Stimulated activated CD4-positive, alpha-beta T cell treated with anti-CD3 and anti-CD28 coated beads, Interleukin-12 subunit alpha, Interleukin-12 subunit beta, amount 100 ng/mL, for 4 hours (primary cell): ENCODE measurements at places on chromosomes 3 and 15.
A peak's percentile ranks its signal among the peaks of the same experiment; 100 is the strongest.

DNA sequence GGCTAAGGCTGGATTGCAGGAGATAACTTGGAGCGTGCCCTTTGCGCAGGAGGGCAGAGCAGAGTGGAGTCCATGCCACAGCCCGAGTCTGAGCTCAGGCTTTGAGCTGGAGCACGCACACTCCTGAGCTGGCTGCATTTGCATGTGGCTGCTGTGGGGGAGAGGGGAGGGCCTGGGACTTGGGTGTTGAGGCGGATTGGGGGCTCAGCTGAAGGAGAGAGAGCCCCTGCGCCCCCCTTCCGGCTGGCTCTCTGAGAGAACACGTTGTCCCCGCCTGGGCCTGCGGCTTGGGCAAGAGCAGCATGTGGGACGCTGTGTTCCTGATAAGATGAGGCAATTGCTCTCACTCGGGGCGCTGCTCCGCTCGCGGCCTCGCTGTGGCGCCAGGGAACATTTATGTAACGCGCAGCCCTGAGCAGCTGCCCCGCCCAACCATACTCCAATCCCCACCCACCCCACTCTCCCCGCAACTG lies 39.1 kb downstream of the KLF13 start:
- DNase-seq: peak; percentile 72

DNA sequence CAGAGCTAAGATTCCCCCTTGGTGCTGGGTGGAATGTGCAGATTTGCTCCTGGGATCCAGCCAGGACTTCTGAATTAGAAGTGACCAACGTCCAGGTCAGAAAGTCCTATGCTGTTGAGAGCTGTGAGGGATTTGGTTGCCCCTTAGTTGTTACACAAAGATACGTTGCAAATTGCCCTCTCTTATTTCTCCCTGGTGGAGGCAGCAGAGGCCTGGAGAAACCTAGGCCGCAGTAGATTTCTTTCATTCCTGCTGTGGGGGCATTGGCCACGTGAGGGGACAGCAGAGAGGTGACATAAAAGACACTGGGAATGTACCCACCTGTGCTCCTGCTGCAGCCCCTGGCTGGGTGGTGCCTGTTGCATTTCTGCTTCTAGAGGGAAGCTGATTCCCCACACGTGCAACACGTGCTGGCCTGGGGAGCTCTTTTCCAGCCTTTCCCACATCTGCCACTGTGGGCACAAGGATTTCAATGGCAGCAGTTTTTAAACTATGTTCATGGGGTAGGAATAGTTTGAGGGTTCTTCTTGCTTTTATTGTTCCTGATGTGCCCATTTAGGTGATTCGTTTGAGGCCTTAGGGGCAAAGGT lies 65.7 kb downstream of the SYNM start:
- DNase-seq: no peak

- DNase-seq: peak; percentile 11
These were observed 2.9 kb downstream of the ADPRH start for GRCh38 chr3:119582178-119582577.

DNA sequence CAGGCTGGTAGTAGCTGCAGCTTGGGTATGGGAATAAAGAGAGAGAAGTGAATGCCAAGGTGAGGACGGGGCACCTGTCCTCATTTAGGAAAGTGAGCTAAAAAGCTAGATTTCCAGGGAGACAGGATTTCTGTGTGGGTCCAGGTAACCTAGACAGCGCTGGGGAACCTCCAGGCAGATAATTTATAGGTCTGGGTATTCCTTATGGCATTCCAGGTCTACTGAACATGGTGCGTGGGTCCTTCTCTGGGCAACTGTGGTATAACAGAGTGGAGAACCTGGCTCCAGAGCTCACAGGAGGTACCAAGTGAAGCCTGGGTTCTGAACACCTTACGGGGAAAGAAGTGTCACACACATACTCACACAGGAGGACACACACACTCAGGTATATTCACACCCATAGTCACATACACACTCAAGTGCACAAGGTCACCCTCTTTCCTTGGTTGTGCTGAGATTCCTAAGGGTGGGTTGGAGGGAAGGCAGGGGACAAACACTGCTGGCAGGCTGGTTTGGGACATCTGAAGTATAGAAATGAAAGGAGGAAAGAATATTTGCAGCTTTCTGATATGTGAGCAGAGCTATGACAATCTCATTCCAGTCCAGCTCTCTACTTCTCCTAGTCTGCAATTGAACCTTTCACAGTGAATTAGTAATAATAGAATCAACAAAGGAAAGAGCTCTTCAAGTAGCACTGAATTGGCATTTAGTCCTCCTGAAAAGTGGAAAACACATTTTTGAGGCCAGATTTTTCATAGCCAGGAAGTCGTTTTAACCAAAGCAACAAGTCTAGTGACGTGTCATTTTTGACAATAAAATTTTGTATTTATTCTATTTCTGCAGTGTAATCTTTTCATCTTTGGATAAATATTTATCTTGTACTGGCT lies 37.4 kb upstream of the ITGA11 start:
- no peak for DNase-seq

- DNase-seq: no peak
These were observed 51.5 kb downstream of the CFAP92 start for GRCh38 chr3:128942161-128942952.

DNA sequence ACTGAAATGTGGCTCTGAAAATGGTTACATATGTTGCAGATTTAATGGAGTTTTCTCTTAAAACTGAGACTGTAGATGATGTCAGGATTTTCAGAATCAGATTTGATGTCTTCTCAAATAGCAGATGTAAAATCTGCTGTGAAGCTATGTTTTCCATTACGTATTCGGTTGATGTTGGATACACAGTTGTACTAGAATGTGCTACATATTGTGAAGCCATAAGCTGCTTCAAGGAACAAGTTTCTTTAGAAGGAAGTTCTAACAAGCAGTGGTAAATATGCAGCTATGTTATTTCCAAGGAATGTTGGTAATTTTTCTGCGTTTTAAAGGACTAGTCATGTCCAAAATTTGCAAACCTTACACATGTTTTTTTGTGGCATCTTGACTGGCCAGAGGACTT lies 197.7 kb downstream of the RBMS3 start:
- DNase-seq: no peak

- no peak for DNase-seq
These were observed 497.0 kb upstream of the TBL1XR1 start for GRCh38 chr3:177694316-177694715.

DNA sequence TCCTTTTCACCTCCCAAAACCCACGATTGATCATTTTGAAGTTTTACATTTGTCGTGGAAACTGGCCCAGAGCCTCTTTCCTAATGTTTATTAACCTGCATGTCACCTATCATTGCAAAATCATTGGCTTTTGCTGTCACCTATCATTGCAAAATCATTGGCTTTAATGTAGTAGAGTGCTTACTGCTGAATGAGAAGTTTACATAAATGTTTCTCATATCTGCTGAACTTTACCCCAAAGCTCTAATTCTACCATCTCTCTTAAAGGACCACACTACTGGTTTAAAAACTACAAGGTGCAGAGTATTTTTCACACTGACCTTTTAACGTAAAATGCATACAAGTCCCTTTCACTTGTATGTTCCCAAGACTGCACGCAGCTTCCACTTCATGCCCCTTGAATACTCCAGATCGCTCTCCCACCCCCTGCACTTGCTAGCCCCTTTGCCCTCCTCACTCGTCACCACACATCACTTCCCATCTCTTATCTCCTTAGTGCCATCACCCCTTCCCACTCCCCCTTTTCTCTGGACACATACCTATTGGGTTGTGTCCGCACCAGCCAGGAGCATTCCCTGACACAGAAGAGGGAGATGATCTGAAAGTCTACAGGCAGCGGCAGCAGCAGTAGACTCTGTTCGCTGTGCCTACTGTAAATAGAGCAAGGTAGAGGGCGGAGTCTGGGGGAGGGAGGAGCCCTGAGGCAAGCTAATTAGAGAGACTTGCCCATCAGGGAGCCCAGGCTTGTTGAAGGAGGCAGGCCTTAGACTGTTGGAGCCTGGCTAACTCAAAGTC lies 30.2 kb upstream of the ATOSA start:
- DNase-seq: no peak

GRCh38 chr15:98169551-98169950 lies 209.0 kb downstream of the ARRDC4 start:
- no peak for DNase-seq

DNA sequence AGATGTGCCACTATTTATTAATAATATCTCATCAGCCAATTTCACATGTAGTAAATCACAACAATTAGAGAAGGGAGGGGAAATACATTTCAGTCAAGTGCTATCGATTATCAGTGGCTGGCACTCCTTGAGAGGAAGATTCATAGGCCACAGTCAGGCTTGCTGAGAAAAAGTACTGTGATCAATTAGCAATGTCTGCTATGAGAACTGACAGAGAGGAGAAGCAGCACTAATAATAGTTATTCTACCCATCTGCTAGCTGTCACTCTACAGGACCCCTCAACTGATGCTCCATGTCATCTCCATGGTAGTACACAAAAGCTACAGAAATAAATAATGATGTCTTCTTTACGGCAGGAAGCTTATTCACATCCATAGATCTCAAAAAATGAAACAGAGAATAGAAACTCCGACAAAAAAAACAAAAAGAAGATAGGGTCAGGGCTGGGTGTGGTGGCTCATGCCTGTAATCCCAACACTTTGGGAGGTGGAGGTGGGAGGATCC lies 351.3 kb downstream of the FOXP1 start:
- no peak for DNase-seq

- DNase-seq: no peak
These were observed 23.2 kb downstream of the TRAT1 start for GRCh38 chr3:108845709-108846293.

DNA sequence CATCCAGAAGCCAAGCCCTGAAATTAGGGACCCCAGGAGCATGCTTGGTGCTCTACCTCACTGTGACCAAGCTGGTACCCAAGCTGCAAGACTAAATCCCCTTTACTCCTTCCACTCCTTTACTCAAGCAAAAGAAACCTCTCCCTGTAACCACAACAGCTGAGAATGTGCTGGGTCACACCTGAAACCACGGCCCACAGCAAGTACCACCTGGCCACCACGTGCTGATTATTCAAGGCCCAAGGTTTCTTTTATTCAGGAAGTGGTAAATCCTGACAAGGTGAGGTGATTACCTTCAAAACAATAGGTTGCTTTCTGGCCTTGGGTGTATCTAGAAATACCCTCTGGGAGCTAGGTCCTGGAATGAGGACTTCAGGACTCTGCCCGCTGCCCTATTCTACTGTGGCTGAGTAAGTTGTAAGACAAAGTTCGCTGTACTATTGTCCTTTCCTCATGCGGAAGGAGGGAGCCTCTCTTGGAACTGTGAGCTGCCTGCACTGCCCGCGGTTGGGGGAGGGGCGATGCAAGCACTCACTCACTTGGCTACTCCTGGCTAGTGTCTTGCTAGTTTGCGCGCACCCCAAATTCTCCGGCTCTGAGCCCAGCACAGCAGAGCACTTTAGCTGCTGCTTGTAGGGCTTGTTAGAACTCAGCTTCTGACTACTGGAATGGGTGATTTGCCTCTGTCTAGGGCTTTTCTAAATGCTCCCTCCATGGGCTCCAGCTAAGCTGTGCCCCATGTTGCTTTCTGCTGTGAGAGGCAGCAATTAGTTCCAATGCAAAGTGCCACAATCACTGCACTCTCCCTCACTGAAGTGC lies 487.1 kb upstream of the CNTN3 start:
- DNase-seq: no peak

DNA sequence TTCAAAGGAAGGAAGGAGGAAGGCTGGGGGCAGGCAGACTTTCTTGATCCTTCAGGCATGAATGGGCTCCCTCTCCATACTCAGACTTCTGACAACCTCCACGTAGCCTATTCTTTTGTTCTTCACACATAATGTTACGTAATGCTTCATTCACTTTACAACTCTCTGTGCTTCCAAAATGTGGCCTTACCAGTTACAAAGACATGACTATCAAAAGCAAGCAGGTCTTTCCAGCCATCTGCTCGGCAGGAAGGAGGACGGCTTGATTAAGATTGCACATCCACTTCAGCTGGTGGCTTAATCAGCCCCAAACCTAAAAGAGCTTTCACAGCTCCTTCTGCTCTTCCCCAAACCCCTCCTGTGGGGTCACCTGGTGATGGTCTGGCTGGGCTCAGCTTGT lies 263.2 kb downstream of the XXYLT1 start:
- DNase-seq: no peak

- no peak for DNase-seq
These were observed 42.2 kb upstream of the TOPBP1 start for GRCh38 chr3:133703915-133704314.

DNA sequence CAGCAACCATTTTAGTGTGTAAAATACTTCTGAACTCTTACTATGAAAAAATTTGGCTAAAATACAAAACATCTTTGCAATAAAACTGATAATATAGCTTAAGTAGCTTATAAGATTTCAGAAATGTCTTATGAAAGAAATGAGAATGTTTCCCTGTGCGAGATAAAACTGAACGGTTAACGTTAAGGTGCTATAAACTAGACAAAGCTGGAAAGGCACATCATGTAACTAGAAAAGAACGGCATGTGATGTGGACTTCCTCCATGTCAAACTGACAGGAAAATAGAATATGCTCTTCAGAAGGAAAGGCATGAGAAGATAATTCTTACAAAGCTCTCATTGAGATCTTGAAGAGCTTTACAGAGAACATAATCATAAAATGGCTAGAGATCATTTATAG lies 36.5 kb downstream of the NCK1 start:
- no peak for DNase-seq

DNA sequence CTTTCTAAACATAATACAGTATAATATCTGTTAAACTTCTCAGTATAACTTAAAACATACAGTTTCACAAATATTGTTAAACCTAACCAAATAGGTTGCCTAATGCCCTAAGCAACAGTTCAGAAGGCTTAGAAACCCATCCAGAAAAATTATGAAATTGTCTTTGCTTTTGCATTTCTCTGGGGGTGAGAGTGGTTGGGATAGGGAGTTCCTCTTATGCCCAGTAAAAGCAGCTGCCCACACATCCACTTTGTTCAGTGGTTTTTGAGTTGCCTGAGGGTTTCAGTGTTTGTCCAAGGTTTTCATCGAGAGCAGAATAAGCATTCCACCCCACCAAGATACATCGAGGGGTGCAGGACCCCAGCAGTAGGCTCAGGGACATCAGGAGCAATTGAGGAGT lies 179.4 kb downstream of the CDIN1 start:
- DNase-seq: no peak

- DNase-seq: no peak
These were observed 355.7 kb upstream of the UMPS start for GRCh38 chr3:124374583-124374982.

- DNase-seq: no peak
These were observed 483.7 kb upstream of the DPH6 start for GRCh38 chr15:36029606-36030210.

GRCh38 chr15:63013052-63013808 lies 29.3 kb upstream of the TPM1 start:
- DNase-seq: no peak

DNA sequence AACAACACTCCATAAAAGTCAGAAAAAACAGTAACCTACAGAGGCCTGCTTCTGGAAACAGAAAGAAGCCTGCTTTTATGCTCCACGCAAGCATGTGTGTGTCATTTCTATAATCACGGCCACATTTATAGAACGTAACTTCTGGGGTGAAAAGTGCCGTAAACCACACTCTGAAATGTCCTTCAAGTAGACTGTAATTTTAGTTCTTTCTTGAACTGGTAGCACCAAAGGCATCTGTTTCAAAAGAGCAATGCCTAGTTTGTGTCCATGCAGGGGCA lies 19.5 kb upstream of the CMTM7 start:
- no peak for DNase-seq
